ENCODE measurements at places on chromosomes 11 and 22. TPM values are rescaled to one million over a fixed set of nuclear protein-coding genes. Genes with fewer than 3 reads are reported as not detected.

Gene MSANTD2
- 11.1 TPM for total RNA-seq

Gene FREY1
- 1.3 TPM for total RNA-seq

Gene TXN2
- total RNA-seq: 115 TPM

DNA sequence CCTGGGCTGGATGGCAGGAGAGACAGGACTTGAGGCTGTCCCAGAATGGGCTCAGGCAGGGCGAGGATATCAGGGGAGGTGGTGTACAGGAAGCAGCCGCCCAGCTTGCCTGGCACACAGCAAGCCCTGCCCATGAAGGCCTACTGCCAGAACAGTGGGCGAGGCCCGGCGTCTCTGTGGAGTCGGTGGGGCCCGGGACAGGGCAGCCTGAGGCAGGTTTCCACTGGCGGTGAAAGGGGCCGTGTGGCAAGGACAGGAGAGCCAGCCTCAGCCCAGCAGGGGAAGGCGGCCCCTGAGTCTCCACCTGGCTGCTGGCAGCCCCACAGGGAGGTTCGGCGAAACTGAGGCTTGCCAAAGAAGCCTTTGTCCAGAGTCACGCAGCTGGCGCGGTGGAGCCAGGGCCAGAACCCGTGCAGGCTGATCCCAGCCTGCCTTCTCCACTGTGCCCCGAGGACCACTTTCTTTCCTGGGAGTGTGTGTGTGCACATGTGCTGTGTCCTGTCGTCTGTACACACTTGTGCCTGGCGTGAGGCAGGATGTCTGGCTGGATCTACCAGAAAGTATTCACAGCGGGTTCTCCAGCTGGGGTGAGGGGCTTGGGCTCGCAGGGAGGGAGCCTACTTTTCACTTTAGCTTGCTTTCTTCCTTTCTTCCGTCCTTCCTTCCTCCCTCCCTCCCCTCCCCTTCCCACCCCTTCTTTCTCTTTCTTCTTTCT lies 1.2 kb downstream of the TSPO start:
- peak overlapping the region; percentile 83 for H3K27ac ChIP-seq
- no peaks in the 10 kb centered on the region for H3K36me3 ChIP-seq
- DNase-seq: peak; percentile 69
- H3K4me1 ChIP-seq: peaks cover 37% of the 10 kb centered on the region
- H3K27me3 ChIP-seq: no peaks in the 10 kb centered on the region
- H3K4me3 ChIP-seq: peak overlapping the region; percentile 86

DNA sequence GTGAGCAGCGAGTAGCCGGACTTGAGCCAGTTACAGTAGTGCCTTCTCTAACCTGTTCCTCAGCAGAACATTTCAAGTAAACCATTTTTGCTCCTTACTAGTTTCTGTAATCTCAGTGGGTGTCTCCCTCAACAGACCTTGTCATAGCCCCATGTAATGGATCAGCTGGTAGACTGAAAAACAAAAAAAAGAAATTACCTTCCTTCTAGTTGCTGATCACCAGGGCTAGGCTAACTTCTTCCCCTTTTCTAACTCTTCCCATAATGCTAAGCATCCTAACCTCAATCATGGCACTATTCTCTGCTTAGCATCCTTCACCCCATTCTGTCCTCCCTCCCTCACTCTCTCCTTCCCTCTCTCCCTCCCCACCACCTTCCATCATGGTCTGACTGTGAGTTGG lies 35.8 kb upstream of the CBX6 start:
- no peak overlapping the region for H3K27ac ChIP-seq
- H3K4me3 ChIP-seq: no peak overlapping the region

DNA sequence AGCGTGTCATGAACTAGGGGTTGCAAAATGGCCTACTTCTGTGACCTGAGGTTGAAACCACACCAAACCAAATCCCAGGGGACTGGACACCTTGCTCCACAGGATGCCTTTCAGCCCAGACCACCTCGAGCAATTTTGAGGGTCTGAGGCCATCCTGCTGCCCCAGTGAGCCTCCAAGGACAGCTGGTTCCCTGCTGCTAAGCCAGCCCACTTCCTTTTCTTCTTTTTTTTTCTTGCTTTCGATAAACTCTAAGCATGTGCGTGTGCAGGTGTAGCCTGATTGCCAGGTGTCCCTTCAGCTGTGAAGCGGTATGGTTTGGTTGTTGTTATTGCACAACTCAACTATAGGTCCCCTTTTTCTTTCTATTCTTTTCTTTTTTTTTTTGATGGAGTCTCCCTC lies 2.7 kb downstream of the CRYBB1 start:
- H3K4me3 ChIP-seq: no peak overlapping the region
- H3K36me3 ChIP-seq: no peaks in the 10 kb centered on the region
- H3K27ac ChIP-seq: no peak overlapping the region
- no peak for DNase-seq
- peaks cover 7% of the 10 kb centered on the region for H3K4me1 ChIP-seq

GRCh38 chr11:9888938-9889337 lies 225.1 kb downstream of the SWAP70 start:
- no peak overlapping the region for H3K27ac ChIP-seq
- peaks cover 4% of the 10 kb centered on the region for H3K4me1 ChIP-seq
- H3K36me3 ChIP-seq: no peaks in the 10 kb centered on the region
- no peaks in the 10 kb centered on the region for H3K27me3 ChIP-seq
- H3K4me3 ChIP-seq: no peak overlapping the region

DNA sequence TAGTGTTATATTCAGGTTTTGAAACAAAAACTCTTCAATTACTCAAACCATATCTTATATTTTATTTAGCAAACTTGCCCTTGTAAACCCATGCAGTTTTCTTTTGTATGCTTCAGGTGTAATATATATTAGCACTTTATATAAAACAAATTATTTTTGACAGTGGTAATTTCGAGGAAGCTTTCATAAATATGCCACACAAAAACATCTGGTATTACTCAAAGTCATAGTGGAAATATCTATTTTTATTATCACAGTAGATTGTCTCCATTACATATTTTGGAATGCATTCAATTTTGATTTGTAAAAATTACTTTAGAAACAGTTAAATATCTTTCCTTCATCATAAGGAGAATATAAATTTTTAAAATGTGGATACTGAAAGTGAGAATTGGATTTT lies 89.1 kb upstream of the FIBIN start:
- no peak overlapping the region for H3K27ac ChIP-seq
- no peaks in the 10 kb centered on the region for H3K36me3 ChIP-seq
- no peak for DNase-seq
- H3K27me3 ChIP-seq: no peaks in the 10 kb centered on the region
- no peak overlapping the region for H3K4me3 ChIP-seq

Gene ACTN3
- 0.32 TPM for total RNA-seq

Gene UCP3
- 5.4 TPM for total RNA-seq

DNA sequence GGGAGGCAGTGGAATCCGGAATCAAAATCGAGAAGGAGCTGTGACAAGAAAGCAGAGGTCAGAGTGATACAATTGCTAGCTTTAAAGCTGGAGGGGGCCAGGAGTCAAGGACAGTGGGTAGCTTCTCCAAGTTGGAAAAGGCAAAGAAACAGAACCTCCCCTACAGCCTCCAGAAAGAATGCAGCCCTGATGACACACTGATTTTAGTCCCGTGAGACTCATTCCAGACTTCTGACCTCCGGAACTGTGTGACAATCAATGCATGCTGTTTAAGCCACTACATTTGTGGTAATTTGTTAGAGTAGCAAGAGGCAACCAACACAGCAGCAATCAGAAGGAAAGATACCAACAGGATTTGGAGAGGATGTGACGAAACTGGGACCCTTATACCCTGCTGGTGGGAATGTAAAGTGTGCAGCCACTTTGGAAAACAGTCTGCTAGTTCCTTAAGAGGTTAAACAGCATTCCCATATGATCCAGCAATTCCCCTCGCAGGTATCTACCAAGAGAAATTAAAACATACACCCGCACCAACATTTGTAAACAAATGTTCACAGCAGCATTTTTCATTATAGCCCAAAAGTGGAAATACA lies 66.7 kb downstream of the DSCAML1 start:
- DNase-seq: no peak
- H3K36me3 ChIP-seq: no peaks in the 10 kb centered on the region
- no peak overlapping the region for H3K27ac ChIP-seq
- H3K4me1 ChIP-seq: no peaks in the 10 kb centered on the region
- no peak overlapping the region for H3K4me3 ChIP-seq

GRCh38 chr22:19853879-19854777 lies 546 bp downstream of the GNB1L start:
- no peaks in the 10 kb centered on the region for H3K36me3 ChIP-seq
- H3K27ac ChIP-seq: peak overlapping the region; percentile 94
- no peaks in the 10 kb centered on the region for H3K27me3 ChIP-seq
- DNase-seq: peak; percentile 29
- peak overlapping the region; percentile 98 for H3K4me3 ChIP-seq

DNA sequence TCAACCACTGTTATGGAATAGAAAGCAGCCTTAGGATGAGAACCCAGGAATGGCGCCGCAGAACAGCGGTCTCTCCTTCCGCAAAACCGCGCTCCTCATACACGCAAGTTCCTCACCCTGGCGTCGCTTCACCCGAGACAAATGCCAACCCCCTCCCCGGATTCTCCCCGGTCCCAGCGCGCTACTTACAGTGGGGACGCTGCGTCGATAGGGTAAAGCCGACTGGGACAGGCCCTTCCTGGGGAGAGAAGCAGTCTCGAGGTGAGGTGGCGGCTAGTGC lies 287 bp downstream of the RPS13 start:
- H3K4me3 ChIP-seq: peak overlapping the region; percentile 100
- H3K27ac ChIP-seq: peak overlapping the region; percentile 97

GRCh38 chr22:25763239-25763777 lies 21.3 kb downstream of the MYO18B start:
- no peak for DNase-seq
- H3K36me3 ChIP-seq: peaks cover 22% of the 10 kb centered on the region
- H3K4me1 ChIP-seq: peaks cover under 1% of the 10 kb centered on the region
- H3K27ac ChIP-seq: peak overlapping the region; percentile 10
- H3K4me3 ChIP-seq: no peak overlapping the region

DNA sequence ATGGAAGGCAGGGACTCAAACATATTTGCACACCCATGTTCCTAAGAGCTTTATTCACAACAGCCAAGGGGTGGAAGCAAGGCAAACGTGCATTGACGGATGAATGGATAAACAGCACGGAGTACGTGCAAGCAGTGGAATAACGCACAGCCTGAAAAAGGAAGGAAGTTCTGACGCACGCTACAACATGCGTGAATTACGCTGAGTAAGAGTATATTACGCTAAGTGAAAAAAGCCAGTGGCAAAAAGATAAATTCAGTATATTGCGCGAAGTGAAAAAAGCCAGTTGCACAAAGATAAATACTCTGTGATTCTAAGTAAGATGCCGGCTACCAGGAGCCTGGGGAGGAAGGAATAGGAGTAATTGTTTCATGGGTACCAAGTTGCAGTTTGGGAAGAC lies 19.5 kb downstream of the PHF21B start:
- no peaks in the 10 kb centered on the region for H3K4me1 ChIP-seq
- H3K36me3 ChIP-seq: no peaks in the 10 kb centered on the region
- no peak for DNase-seq
- no peak overlapping the region for H3K4me3 ChIP-seq
- H3K27me3 ChIP-seq: no peaks in the 10 kb centered on the region

- no peaks in the 10 kb centered on the region for H3K36me3 ChIP-seq
- H3K4me3 ChIP-seq: peak overlapping the region; percentile 15
- H3K4me1 ChIP-seq: peaks cover 4% of the 10 kb centered on the region
- DNase-seq: no peak
- H3K27ac ChIP-seq: no peak overlapping the region
These were observed 802 bp downstream of the SYT13 start for GRCh38 chr11:45285250-45285828.

DNA sequence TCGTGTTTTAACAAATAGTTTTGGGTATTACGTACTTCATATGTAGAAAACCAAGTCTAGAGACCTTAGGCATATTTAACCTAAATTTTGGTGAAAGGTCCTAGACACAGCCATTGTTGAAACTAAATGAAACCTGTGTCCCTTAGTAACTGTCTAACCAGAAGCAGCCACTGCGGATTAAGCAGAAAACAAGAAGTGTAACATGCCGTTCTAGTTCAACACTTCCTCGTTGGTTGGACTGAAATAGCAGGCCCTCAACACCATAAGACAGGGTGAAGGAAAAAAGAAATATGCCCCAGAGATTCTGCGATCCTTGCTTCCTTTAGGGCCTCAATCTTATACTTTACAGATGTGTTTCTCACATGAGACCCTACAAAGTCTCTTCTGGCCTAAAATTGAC lies 2.0 kb downstream of the NAA40 start:
- DNase-seq: no peak
- no peaks in the 10 kb centered on the region for H3K36me3 ChIP-seq
- peak overlapping the region; percentile 94 for H3K4me3 ChIP-seq
- H3K27ac ChIP-seq: peak overlapping the region; percentile 15

DNA sequence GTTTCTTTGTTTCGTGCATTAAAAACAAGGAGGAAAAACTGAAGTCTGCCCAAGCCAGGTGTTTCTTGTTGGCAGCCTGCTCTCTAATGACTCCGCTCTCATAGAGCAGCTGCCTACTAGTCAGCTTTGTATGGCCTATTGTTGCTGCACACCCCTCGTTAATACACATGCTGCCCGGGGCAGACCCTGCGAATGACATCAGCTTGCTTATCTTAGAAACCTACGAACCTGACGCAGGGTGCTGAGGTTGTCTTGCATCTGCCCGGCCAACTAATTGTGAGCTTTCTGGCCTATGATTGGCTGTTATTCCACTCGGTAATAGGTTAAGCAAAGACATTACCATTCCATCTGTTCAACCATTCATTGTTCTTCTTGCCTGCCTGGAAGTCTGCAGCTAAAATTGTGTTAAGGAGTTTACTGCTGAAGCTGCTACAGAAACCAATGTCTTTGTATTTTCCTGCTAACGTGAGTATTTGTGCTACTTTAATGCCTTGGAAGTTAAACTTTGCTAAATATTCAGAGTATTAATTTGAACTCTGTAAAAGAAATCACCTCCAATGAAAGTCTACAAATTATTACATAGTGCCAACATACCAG lies 37.5 kb downstream of the ZC3H12C start:
- H3K4me3 ChIP-seq: no peak overlapping the region
- no peak overlapping the region for H3K27ac ChIP-seq
- no peaks in the 10 kb centered on the region for H3K36me3 ChIP-seq
- no peak for DNase-seq
- H3K27me3 ChIP-seq: peaks cover 5% of the 10 kb centered on the region
- no peaks in the 10 kb centered on the region for H3K4me1 ChIP-seq

- no peak overlapping the region for H3K4me3 ChIP-seq
- peaks cover 13% of the 10 kb centered on the region for H3K27me3 ChIP-seq
- no peak overlapping the region for H3K27ac ChIP-seq
- H3K36me3 ChIP-seq: no peaks in the 10 kb centered on the region
These were observed 12.7 kb upstream of the ARHGEF17 start for GRCh38 chr11:73295241-73295995.

DNA sequence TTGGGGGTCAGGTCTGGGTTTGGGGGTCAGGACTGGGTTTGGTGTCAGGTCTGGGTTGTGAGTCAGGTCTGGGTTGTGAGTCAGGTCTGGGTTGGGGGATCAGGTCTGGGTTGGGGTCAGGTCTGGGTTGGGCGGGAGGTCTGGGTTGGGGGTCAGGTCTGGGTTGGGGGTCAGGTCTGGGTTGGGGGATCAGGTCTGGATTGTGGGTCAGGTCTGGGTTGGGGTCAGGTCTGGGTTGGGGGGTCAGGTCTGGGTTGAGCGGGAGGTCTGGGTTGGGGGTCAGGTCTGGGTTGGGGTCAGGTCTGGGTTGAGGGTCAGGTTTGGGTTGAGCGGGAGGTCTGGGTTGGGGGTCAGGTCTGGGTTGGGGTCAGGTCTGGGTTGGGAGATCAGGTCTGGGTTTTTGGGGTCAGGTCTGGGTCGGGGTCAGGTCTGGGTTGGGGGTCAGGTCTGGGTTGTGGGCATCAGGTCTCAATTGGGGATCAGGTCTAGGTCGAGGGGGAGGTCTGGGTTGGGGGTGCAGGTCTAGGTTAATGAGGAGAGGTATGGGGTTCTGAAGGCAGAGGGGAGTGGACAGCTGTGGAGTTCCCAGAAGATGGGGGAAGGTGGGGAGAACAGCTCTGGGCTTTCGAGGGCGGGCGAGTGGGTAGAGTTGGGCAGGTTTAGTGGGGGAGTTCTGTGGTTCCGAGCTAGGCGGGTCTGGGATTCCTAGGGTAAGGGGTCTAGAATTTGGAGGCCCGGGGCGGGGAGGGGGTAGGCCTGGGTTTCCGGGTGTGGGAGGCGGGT lies 629 bp downstream of the TTLL8 start:
- peaks cover 26% of the 10 kb centered on the region for H3K27me3 ChIP-seq
- DNase-seq: no peak
- peak overlapping the region; percentile 36 for H3K4me3 ChIP-seq
